NCI-H226 (cell line): ENCODE measurements at places on chromosomes 12 and 14.

DNA sequence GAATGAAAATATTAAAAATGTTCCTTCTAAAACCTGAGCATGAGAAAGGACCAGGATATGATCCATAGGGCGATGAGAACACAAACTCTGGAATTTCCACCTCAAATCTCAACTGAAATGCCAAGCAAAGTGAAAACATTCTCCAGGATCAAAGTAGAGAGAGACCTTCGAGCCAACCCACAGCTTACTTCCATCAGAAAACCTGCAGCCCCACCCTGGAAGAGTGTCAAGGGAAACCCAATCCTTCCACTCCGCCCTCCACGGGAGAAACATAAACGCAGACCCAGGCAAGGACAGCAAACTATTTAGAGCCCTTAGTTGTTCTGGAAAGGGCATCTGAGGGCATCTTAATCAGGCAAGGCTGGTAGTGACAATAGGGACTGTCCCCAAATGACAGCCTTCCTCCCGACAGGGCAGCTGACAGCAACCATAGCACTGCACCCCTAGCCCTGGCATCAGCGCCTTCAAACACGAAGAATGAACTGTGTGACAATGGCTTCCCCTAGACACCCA is 21.8 kb downstream of the SLC15A4 start:
- DNase-seq: peak; percentile 71

- DNase-seq: no peak
These were observed 380.7 kb upstream of the SYT1 start for GRCh38 chr12:78483767-78484315.

DNA sequence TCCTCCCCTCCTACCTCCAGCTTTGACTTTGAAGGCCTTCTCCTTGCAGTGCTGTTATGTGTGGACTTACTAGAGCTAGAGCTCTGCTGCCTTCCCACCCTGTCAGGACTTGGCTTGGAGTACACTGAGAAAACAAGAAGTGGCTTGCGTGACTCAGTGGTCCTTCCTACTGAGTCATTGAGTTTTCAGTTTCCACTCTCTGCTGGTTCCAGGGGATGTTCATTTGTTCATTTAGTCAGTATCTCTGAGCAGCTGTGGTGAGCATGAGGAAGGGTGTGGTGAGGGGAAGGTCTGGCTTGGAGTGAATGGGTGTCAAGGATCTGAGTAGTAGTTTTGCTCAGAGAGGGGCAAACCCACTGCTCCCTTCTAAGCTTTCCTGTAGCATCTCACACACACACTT is 17.2 kb upstream of the ELK3 start:
- DNase-seq: peak; percentile 48

- no peak for DNase-seq
These were observed 28.0 kb downstream of the TXNRD1 start for GRCh38 chr12:104243551-104243950.

- no peak for DNase-seq
These were observed 32.9 kb downstream of the TCHP start for GRCh38 chr12:109932878-109933503.

DNA sequence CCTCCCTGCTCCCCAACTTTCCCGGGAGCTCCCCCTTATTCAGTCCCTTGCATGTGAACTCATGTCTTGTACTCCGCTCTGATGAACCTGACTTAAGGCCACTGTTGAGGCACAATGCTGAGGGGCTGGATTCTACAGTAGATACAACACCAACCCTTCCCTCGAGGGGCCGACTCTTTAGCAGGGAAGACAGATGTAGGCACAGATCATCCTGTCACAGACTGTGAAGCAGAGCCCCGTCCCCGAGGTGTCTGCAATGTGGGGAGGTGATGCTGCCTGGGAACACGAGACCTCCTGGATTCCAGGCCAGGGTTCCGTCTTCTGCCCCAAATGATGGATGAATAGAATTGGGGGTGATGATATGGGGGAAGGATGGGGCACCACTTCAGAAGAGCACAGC is 175.1 kb downstream of the CHST11 start:
- DNase-seq: no peak

GRCh38 chr12:90008277-90008676 is 299.6 kb upstream of the ATP2B1 start:
- no peak for DNase-seq

- DNase-seq: no peak
These were observed 118.8 kb downstream of the TSPAN9 start for GRCh38 chr12:3195859-3196483.
